ENCODE measurements at places on chromosomes 7 and 10. TPM values are rescaled to one million over a fixed set of nuclear protein-coding genes. Genes with fewer than 3 reads are reported as not detected.

Gene LRRC18
- polyA plus RNA-seq, result not detected

Gene HYCC1
- polyA plus RNA-seq, result 12.9 TPM

Gene LRRD1
- not detected for polyA plus RNA-seq

Gene VWDE
- polyA plus RNA-seq, result 2.6 TPM

Gene RAMP3
- polyA plus RNA-seq, result 0.86 TPM

Gene PDZD7
- polyA plus RNA-seq, result 5.0 TPM

Gene SAP25
- polyA plus RNA-seq, result not detected

Gene GRM3
- 25.7 TPM for polyA plus RNA-seq

Gene GFRA1
- polyA plus RNA-seq, result 12.0 TPM

Gene SRPK2
- polyA plus RNA-seq, result 181 TPM

Gene OAT
- polyA plus RNA-seq, result 198 TPM

Gene PDK4
- 1.4 TPM for polyA plus RNA-seq

Gene SPDYE16
- polyA plus RNA-seq, result 0.51 TPM

Gene AQP1
- polyA plus RNA-seq, result 0.10 TPM

Gene CDHR1
- 0.85 TPM for polyA plus RNA-seq

Gene DNAH11
- not detected for polyA plus RNA-seq

Gene SORCS1
- not detected for polyA plus RNA-seq

Gene RADIL
- 0.52 TPM for polyA plus RNA-seq

Gene DIP2C
- polyA plus RNA-seq, result 13.2 TPM

Gene NAT16
- polyA plus RNA-seq, result not detected

Gene RNLS
- polyA plus RNA-seq, result 12.3 TPM

Gene GALNT17
- polyA plus RNA-seq, result 32.0 TPM

Gene NIPSNAP2
- polyA plus RNA-seq, result 47.7 TPM

Gene LRRN3
- polyA plus RNA-seq, result 457 TPM

Gene OR2A12
- polyA plus RNA-seq, result not detected

Gene CASP7
- 0.10 TPM for polyA plus RNA-seq

Gene TFEC
- not detected for polyA plus RNA-seq

Gene GPRIN2
- polyA plus RNA-seq, result not detected

Gene SMNDC1
- 11.4 TPM for polyA plus RNA-seq

Gene SFTPA1
- polyA plus RNA-seq, result not detected

Gene GIMAP4
- polyA plus RNA-seq, result 0.19 TPM

Gene CYP17A1
- not detected for polyA plus RNA-seq

Gene CCL24
- polyA plus RNA-seq, result not detected

Gene ECHDC3
- polyA plus RNA-seq, result not detected

Gene KCND2
- polyA plus RNA-seq, result 10.5 TPM

Gene NEUROG3
- polyA plus RNA-seq, result not detected

Gene VIPR2
- polyA plus RNA-seq, result not detected

Gene FXYD4
- not detected for polyA plus RNA-seq

Gene JAKMIP3
- polyA plus RNA-seq, result 3.2 TPM

Gene LBX1
- polyA plus RNA-seq, result not detected

Gene GBX1
- polyA plus RNA-seq, result not detected

Gene MYH16
- polyA plus RNA-seq, result not detected

Gene ZNF655
- polyA plus RNA-seq, result 29.7 TPM

Gene SLC18A3
- not detected for polyA plus RNA-seq

All from Purkinje cell (primary cell).